ENCODE measurements at places on chromosomes 2 and 18. TPM values are rescaled to one million over a fixed set of nuclear protein-coding genes. Genes with fewer than 3 reads are reported as not detected.

The PLCD4 gene
- 0.46 TPM for total RNA-seq

The SLC11A1 gene
- 1.1 TPM for total RNA-seq

The REG3G gene
- not detected for total RNA-seq

The FAM124B gene
- 0.97 TPM for total RNA-seq

The TEKT4 gene
- total RNA-seq: not detected

The GBX2 gene
- total RNA-seq: not detected

The MC5R gene
- total RNA-seq: 0.13 TPM

The PSMA8 gene
- not detected for total RNA-seq

The CPLX4 gene
- not detected for total RNA-seq

The C2orf66 gene
- 4.9 TPM for total RNA-seq

The PID1 gene
- 19.3 TPM for total RNA-seq

The ZSWIM2 gene
- 0.14 TPM for total RNA-seq

The MOGAT1 gene
- total RNA-seq: not detected

The TWSG1 gene
- 37.5 TPM for total RNA-seq

The TMEM169 gene
- 30.2 TPM for total RNA-seq

The FRZB gene
- 0.77 TPM for total RNA-seq

The GPBAR1 gene
- 1.3 TPM for total RNA-seq

The FAM161A gene
- 32.3 TPM for total RNA-seq

The CHST10 gene
- 22.2 TPM for total RNA-seq

The ST8SIA3 gene
- 28.3 TPM for total RNA-seq

The ANKRD30BL gene
- 0.87 TPM for total RNA-seq

The SAG gene
- 0.92 TPM for total RNA-seq

The ANKRD29 gene
- total RNA-seq: 4.0 TPM

The SERPINB4 gene
- total RNA-seq: not detected

The PPM1G gene
- total RNA-seq: 58.0 TPM

The CRYGC gene
- 0.41 TPM for total RNA-seq

The SCYGR3 gene
- total RNA-seq: not detected

The SH3RF3 gene
- 0.73 TPM for total RNA-seq

All from motor neuron (in vitro differentiated cells).